ENCODE measurements at places on chromosomes 3 and 15.

DNA sequence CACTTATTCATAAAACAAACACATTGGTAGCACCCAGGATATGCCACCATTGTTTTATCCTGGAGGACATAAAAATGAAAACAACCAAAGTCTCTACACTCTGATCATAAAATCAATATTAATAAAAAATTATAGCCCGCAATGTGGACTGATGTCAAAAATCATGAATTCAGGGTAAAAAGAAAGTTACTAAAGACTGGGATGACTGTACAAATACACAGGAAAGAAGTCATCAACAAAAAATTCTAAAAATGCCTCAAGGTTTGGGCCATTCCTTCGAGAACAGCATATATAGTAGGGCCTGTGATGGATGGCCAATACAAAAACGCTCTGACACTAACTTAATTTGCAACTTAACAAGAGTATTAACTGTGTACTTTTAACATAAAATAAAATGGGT lies 76.8 kb downstream of the THBS1 start:
- DNase-seq = no peak

GRCh38 chr3:27219127-27219845 lies 149.9 kb downstream of the NEK10 start:
- DNase-seq = no peak

- no peak for DNase-seq
Measured at GRCh38 chr3:43866529-43867353, 176.0 kb downstream of the ABHD5 start.

DNA sequence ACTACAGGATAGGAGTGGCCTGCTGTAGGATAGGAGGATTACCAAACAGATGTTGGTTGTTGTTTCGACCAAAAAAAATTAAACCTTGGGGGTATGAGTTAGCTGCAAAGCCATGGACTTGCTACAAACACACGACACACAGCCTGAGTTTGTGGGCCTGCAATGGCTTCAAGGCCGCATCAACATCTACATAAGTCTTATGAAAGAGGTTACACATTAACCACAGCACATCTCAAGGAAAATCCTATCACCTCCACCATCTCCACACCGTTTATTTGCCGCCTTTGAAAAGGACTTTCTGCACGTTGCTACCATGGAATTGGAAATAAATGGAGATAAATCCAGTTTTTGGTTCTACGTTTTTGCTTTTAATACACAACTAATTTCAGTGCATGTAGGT lies 23.0 kb downstream of the LRIG1 start:
- DNase-seq = no peak

- DNase-seq = no peak
Measured at GRCh38 chr3:102478160-102478559, 43.3 kb downstream of the ZPLD1 start.

DNA sequence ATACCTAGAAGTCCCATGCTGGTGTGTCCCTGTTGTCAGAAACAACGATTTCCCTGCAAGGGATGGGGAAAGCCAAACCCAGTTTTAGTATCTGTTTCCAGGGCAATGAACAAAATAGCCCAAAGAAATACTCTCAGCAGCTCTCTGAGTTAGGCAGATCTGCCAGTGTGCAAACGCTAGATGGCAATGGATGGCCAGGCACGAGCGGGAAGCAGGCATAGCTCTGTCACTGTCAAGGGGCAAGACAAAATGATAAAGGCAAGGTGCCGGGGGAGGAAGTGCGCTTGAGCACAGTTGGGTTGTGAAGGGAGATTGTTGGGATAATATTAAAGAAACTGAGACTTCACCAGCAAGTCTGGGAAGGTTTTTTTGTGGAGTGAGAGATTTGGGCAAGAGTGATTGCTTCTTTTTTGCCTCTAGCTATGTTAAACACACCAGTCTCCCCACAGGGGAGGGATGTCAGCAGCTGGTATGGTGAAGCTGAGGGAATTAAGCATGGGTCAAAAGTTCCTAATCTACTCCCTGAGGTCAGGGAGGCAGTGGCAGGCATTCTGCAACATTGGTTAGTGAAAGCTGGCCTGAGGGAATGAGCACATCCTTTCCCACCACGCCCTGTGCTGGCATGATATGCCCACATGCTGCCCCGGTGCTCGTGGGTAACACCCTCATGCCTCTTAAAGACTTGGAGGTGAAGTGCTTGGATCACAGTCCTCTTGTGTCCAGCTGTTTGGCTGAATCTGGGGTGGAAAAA lies 117.5 kb downstream of the PDCD6IP start:
- DNase-seq = no peak

- no peak for DNase-seq
Measured at GRCh38 chr3:1251282-1252060, 158.6 kb downstream of the CNTN6 start.

DNA sequence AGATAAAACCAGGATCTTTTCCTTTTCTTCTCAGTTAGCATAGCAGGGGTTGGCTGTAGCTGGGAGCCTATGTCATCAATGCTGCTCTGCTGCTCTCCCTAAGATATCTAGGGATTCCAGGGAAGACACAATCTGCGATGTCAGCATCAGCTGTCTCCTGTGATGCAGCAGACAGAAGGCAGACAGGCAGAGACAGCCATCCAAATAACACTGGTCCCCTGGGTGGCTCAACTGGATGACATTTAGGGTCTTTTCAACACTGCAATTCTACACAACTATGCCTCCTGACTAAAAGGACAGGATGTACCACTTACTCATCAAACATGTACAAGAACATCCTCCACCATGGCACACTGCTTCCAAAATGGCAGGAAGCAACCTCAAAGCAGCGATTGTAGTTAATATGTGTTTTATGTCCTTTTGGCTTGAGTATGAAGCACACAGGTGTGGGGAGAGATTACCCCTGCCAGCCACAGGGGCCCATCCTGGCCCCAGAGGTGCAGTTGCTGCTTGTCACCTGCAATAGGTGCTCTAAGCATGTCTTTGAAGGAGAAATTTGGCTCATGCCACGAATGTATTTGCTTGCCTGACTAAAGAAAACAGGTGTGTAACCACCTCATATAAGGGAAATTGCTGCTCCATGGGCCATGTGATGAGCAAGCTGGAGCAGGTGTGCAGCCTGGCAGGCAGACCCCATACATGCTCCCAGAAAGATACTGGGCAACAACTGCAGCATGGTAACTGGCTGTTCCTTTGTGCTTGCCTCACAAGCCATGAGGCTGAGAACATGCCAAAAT lies 357.8 kb downstream of the VPS13C start:
- DNase-seq = no peak

DNA sequence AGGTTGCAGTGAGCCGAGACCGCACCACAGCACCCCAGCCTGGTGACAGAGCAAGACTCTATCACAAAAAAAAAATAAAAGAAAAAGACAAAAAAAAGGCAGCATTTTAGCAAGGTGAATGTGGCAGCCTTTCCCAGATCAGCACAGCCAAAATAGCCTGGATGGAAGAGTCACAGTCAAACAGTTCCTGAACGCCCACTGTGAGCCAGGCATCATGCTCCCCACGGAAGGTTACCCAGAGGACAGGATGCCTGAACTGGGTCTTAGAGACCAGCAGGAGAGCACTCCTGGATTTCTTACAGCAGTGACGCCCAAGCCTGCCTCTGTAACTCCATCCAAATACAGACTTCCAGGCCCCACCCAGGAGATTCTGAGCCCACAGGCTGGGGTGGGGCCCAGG lies 4.5 kb downstream of the XXYLT1 start:
- DNase-seq = no peak

- DNase-seq = no peak
Measured at GRCh38 chr3:32848215-32848614, 30.4 kb downstream of the TRIM71 start.

DNA sequence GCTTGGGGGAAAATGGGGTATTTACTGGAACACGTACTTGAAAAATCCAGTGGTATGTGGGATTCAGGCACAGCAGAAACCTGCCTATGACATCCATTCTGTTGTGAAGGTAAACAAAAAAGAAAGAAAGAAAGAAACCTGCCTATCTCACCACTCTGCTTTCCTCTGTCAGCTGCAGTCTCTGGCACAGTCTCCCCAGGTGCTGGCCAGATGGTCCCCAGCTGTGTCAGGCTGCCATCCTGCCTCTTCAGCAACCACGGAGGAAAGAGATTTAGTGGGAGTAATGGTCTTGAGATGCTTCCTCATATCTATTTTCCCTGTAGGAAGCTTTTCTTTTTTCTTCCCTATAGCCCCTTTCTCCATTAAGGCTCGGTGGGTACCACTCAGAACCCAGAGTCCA lies 2.5 kb upstream of the PXYLP1 start:
- no peak for DNase-seq

DNA sequence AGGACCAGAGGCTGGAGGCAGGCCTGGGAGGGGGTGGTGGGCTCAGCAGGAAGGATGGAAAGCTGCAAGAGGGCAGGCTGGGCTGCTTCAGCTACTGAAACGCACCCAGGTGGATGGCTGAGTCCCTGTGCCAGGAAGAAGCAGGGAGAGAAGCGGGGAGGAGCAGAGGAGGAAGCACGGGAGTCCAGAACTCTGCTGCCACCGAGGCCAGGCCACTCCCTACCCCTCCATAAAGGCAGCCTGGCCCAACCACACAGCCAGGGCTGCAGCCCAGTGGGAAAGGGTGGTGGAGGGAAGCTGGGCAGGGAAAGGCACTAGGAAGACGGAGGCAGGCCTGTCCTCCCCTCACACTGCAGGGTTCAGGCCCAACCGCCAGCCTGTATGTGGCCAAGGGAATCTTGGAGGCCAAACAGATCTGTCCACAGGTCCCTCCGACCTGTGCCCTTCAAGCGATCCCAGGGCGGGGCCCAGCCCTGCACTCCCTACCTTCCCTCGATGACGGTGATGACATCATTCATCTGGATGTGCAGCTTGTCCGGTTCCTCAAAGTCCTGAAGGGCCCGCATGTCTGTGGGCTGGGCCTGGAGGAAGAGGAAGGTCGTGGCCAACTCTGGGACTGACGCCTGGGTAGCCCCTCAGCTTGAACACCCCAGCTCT lies 30.5 kb downstream of the TNK2 start:
- DNase-seq = no peak

DNA sequence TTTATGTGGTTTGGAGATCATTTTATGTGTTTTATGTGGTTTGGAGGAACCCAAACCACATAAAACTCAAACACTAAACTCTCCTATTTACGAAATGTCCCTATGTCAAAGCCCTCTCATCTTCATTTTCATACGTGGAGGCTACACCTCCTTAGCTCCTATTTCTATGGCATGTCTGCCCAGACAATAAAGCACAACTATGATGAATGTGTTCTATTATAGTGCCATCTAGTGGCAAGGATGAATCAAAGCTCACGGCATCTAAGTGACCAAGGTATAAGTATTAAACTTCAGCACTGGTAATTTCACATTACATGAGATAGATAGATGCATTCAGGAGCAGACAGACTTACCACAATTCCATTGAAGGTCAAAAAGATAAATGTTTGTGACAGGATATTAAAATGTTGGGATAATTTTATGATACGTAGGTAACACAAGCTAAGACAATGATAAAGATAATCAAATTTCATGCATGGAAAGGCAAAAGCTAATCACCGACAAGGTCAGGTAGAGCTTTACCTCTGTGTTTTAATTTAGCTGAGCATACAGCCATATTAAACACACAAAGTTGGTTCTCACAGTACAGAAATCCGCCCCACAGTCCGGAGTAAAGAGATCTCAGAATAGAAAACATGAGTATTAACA lies 130.6 kb upstream of the FHIT start:
- no peak for DNase-seq

DNA sequence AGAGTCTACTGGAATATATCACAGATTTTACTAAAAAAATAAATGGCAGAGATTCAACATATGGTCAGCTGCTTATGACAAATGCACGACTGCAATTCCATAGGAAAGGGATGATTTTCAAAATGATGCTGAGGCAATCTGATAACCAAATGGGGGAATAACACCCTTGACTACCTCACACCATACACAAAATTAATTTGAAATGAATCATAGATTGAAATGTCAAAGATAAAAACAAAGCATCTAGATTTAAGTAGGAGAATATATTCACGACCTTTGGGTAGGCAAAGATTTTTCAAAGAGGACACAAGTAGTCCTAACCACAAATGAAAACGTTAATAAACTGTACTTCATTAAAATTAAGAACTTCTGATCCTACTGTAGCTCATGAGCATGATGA lies 11.2 kb downstream of the SENP7 start:
- DNase-seq = no peak

DNA sequence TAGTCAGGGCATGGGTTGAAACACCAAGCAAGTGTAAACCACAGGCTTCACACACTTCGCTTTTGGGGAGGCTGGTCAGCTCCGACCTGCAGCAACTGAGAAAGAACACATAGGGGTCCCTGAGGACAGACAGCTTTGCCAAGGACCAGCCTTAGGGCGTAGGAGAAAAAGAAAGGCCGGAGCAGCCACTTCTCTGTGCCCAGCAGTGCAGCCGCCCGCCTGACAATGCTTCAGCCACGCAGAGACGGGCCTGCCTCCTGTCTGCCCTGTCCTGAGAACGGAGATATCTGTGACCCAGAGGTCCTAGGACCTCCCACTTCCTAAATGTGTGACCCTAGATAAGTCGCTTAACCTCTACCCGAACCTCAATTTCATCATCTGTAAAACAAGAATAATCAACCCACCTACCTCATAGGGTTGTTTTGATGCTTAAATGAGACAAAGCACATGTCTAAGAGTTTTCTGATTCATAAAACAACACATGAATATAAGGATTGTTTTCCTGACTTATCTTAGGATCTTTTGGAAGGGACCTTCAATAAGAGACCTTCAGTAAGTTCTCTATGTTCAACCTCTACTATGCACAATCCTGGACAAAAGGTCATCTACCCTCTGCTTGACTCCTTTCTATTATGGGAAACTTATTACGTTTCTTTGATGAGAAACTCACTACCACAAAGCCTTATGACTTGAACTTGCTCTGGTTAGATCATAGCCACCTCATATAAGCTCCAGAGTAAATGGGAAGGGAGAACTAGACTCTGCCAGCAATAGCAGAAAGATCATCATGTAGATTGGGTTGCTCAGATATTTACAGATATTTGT lies 32.9 kb upstream of the RFTN1 start:
- no peak for DNase-seq

DNA sequence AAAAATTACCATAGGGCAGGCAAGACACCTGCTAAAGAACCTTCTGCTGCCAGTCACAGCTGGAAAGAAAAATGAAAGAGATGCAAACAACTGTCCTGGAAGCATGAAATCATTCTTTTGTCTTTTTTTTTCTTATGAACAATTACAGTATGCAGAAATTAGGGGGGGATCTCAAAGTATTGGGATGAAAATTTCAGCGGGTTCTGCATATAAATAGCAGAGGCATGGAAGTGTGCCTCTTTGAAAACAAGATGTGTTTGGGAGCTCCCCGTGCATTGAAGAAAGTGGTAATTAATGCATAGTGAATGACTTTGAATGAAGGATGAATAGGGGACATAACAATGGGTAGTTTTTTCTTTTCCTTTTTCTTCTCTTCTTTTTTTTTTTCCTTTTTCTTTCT lies 431.2 kb downstream of the SOX2 start:
- DNase-seq = no peak

DNA sequence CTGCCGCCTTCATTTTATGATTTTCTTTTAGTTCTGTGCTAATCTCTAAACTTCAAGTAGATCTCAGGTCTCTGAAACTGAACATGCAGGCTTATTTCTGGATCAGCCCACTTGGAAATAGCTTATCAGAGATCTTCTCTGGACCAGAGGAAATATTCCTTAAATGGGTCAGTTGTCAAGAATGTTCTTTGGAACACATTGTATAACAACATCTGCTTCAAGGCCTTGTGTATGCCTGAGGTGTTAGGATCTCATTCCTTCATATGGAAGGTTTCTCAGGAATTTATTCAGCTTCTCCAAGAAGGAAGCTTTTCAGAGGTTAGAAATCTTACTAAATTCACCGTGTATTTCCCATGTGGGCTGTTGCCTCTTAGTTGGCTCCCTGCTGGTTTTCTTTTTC lies 47.4 kb downstream of the SYN2 start:
- no peak for DNase-seq
